SK-MEL-5 (cell line): ENCODE measurements at places on chromosomes 3 and 15.

DNA sequence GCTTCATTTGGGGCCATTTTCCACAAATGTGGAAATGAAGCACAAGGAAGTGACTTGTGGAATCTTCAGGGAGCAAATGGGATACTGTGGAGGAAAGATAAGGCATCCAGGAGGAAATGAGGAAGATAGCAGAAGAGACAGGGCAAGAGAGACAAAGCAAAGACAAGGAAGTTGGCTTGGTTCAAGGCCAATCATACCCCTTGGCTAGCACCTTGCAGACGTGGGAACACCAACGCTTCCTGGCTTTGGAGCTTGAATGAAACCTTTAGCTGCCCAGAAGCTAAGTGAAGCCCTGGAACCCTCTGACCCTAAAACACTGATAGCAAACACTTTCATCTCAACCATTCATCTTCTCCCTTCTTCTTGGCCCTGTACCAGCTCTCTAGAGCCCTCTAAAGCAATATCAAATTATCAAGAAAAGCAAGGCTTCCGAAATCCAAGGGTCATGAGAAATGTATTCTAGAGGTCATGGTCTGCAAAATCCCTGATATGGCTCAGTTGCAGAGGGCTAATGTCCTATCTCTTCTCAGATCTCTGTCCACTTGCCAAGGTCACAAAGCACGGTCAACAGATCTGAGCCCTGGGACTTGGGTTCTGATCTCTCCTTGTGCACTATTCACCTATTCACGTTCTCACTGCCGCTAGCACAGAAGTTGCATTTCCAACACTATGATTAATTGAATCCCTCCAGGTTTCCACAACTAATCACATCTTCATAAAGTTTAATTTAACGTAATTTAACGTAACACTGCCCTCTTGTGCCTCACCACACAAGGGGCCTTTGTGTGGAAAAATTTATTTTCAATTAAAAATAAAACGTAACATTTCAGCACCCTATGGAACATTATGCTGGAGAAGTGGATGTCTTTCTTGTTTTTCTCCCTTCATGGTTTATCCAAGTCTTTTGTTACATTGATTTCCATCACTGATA is 557.6 kb upstream of the ADAMTS9 start:
- peak; percentile 4 for DNase-seq

DNA sequence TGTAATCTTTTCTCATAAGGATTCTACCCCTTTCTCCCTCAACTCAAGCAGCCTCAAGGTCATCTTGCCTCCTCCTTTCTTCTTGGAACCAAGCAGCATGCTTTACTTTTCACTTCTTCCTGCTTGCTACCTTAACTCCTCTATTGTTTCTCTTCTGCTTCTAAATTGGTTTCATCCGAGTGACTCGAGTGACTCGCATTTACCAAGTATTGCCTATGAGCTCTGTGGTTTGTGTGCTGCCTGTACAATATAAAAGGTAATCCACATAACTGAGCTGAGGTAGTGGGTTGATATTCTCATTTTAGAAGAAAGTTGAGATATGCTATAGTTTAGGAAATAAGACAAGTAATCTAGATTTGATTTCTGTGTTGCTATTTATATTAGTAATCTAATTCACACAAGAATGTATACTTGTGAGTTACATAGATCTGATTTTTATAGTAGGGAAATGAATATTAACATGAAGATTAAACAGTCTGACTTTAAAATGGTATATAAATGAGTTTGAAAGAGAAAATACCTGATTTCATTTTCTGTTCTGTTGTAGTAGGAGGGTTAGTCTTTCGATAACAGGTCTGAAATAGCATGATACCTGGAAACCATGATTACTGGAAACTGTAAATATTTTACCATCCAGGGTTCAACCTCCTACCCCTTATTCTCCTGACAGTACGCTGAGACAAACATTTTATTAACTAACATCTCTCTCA is 5.5 kb downstream of the HHLA2 start:
- no peak for DNase-seq

- DNase-seq: no peak
Observed at GRCh38 chr3:52299247-52299878, 11.7 kb downstream of the GLYCTK start.

DNA sequence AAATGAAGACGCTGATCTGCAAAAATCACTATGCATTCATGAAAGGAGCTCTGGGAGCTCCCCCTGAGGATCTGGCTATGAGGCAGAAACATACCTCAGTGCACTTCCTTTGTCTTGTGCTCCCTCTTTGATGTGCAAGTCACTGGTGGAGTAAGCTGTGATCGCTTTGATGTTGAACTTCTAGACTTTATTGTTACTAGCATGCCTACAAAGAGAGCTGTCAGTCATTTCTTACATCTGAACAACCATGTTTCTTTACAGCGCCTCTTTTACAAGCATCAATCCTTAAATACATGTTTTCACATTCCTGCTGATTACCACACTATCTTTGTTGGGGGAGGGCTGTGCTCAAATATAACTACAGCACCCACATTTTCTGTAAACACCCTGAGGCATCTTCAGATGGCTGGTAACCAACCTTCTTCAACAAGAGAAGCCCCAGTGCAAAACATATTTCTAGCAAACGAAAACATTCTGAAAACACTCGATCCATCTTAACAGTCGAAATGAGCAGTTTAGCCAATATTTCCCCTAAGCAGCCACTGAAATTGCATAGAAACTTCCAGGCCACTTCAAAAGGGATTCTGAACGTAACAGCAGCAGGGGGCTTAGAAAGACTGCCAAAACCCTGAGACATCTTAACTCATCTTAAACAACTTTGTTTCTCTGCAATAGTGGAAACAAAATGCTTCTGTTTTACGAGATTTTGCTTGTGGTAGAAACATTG is 101.9 kb upstream of the ICE2 start:
- DNase-seq: no peak

DNA sequence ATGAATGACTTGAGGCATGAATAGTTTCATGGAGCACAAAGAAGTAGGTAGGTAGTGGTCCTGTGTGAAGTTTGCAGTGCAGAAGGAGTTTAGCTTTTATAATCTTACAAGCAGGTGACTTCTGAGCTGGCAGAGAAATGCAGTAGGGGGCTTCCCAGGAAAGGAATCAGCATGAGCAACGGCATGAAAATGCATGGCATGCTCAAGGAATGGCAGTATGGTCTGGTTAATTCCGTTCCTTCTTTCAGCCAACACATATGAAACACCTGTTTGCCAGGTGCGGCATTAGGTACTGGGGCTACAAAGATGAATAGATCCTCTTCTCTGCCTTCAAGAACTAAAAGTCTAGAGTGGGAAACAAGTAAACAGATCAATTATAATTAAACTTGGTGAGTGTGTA is 138.0 kb upstream of the BHLHE40 start:
- DNase-seq: no peak

DNA sequence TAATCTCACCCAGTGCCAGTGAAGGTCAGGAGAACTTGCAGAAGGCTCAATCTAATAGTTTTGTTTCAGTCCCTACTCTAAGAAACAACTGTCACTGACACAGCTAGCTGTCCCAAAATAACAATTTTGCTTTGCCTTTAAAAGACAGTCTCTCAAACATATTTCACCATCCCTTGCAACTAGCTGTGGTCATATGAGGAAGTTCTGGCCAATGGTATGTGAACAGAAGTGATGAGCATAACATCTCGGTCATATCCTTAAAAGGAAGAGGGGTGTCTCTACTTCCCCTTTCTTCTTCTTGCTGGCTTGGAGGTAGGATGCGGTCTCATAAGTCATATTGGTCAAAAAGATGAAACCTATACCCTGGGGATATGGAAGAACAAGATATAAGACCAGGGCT is 198.1 kb downstream of the NEK10 start:
- no peak for DNase-seq

- no peak for DNase-seq
Observed at GRCh38 chr3:69032737-69033136, 19.3 kb upstream of the EOGT start.

DNA sequence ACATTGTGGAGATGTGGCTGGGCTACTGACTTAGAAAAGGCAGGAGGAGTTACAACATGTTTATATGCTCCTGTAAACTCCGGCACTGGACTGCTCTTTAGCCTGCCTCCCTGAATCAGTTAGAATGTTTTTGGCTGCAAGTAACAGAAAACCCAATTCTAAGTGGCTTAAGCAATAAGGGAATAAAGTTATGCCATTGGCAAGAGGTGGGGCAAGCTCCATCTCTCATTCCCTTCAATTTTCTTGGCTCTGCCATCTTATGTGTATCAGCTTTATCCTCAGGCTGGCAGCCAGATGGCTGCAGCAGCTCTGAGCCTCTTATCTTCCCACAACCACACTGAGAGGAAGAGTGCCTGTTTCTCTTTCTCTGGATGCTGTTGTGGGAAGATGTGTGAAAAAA is 22.4 kb upstream of the MEIS2 start:
- no peak for DNase-seq

DNA sequence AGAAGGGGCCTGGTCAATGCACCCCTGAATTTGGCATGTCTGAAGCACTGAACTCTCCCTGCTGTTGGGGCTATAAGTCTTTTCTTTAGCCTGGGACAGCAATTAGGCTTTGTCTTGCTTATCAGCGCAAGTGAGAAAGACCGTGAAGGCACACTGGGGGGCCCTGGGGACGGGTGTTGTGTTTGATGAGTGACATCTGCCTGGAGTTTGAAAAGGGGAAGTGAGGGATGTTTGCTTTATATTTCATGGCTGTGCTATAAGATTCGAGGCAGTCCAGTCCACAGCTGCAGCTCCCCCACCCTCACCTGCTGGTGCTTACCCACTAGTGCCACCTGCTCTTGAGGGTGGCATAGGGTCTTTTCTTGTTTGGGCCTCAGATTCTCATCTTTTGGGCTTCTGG is 44.8 kb downstream of the CEMIP start:
- DNase-seq: no peak

- DNase-seq: no peak
Observed at GRCh38 chr3:7307410-7307809, 446.5 kb downstream of the GRM7 start.

DNA sequence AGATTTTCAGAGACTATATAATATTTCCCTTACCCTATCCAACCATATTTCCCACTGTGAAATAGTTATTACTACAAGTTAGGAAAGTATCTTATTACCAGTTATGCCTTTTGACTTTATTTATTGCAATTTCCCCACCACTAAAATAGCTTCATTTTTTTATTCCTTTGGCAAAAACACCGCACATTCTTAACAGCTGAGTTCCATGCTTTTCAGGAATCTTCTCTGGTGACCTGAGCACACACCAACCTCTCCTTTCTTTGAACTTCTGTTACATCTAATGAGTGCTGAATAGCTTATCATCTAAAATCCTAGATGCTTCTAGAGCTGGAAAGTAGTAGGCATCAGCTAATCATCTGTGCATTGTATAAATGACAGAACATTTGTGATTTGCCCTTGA is 99.1 kb downstream of the UBE2E2 start:
- DNase-seq: no peak

GRCh38 chr3:32104492-32104891 is 1.9 kb upstream of the GPD1L start:
- DNase-seq: no peak

GRCh38 chr3:112365035-112365434 is 32.1 kb downstream of the CD200 start:
- DNase-seq: no peak

GRCh38 chr3:107644631-107645030 is 121.9 kb downstream of the BBX start:
- no peak for DNase-seq

DNA sequence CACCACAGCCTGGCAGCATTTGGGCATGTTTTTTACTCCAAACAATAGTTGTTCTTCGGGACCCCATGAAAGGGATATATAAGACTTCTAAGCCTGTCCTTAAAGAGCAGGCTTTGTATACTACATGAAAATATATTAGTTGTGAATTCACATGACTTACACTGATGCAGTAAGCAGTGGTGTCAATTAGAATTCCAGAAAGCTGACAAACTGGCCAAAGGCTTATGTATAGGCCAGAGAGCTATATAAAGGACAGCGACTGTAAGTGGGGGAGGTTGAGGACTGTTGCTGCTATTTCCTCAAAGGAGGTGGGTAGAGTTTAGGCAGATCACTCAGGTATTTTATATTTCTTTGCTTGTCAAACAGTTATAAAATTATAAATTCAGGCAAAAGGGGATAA is 24.8 kb downstream of the KPNA4 start:
- peak; percentile 40 for DNase-seq

DNA sequence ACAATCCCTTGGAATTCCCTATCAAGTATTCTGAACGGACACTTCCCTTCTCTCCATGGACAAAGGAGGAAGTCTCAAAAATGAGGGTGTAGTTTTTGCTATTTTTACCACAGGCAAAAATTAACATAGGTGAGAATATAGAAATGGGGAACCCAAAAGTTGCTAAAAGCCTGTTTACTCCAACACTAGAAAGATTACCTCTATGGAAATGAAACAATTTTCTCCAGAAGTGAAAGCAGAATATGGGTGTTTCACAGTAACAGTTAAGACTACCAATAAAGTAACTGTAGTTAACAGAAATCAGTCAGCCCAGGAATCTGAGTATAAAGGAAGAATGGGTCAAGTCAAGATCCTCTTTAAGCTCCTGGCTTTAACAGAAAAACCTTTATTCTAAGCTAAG is 9.3 kb downstream of the TRA2B start:
- peak; percentile 30 for DNase-seq

DNA sequence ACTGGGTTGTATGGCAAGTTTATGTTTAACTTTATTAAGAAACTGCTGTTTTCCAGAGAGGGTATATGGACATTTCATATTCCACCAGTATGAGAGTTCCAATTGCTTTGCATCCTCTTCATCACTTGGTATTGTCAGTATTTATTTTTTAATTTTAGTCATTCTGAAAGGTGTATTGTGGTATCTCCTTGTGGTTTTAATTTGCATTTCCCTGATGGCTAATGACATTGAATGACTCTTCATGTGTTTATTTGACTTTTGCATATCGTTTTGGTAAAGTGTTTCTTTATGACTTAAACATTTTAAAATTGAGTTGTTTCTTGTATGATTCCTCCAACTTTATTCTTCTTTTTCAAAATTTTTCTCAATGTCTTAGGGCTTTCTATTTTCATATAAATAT is 44.4 kb downstream of the IL1RAP start:
- DNase-seq: no peak

DNA sequence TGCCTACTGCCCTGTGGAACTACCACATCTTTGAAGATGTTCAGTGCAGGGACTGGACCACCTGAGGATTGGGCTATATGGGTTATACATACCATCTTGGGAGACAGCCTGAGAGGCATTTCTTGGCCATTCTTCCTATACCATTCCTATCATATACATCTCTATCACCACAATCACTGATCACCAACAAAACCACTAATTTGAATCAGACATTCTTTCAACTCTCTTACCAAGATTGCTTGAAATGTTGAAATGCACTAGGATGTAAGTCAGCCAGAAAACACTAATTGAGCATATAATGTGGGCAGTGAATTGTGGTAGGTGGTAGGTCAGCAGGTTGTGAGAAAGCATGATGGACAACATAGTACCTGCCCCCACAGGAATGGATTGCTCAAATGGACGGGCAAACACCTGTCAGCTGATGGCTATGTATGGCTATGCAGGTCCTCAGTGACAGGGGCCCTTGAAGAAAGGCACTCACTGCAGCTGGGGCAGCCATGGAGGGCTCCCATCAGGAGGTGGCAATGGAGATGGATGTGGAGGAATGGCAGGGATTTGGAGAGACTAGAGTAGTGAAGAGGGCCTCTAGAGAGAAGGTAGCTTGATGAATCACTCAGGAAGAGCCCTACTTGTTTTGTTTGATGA is 49.1 kb downstream of the AMOTL2 start:
- no peak for DNase-seq

GRCh38 chr3:39232859-39233258 is 40.5 kb upstream of the XIRP1 start:
- DNase-seq: no peak

- DNase-seq: no peak
Observed at GRCh38 chr3:175608911-175609310, 749.8 kb downstream of the NAALADL2 start.

- no peak for DNase-seq
Observed at GRCh38 chr15:35738370-35738769, 192.4 kb upstream of the DPH6 start.

GRCh38 chr3:908839-909238 is 184.0 kb upstream of the CNTN6 start:
- peak; percentile 64 for DNase-seq
